ENCODE measurements at places on chromosomes 11 and 22.

GRCh38 chr11:96388891-96389719, 607 bp downstream of the CCDC82 start:
- no peaks in the 10 kb centered on the region for H3K27me3 ChIP-seq
- H3K4me1 ChIP-seq = peaks cover 19% of the 10 kb centered on the region
- no peaks in the 10 kb centered on the region for H3K36me3 ChIP-seq
- H3K27ac ChIP-seq = peak overlapping the region; percentile 90
- DNase-seq = no peak
- H3K4me3 ChIP-seq = peak overlapping the region; percentile 93

- H3K27ac ChIP-seq = no peak overlapping the region
- no peaks in the 10 kb centered on the region for H3K27me3 ChIP-seq
- H3K36me3 ChIP-seq = no peaks in the 10 kb centered on the region
- no peak overlapping the region for H3K4me3 ChIP-seq
- no peaks in the 10 kb centered on the region for H3K4me1 ChIP-seq
Measured at GRCh38 chr11:34680918-34681586, 60.2 kb downstream of the EHF start.

GRCh38 chr22:28873183-28873963, 10.0 kb upstream of the ZNRF3 start:
- H3K27ac ChIP-seq = no peak overlapping the region
- H3K4me1 ChIP-seq = no peaks in the 10 kb centered on the region
- H3K36me3 ChIP-seq = no peaks in the 10 kb centered on the region
- no peak for DNase-seq
- no peaks in the 10 kb centered on the region for H3K27me3 ChIP-seq

- H3K27me3 ChIP-seq = no peaks in the 10 kb centered on the region
- peaks cover 66% of the 10 kb centered on the region for H3K4me1 ChIP-seq
- H3K27ac ChIP-seq = peak overlapping the region; percentile 84
- H3K4me3 ChIP-seq = no peak overlapping the region
- no peak for DNase-seq
- no peaks in the 10 kb centered on the region for H3K36me3 ChIP-seq
Measured at GRCh38 chr11:95093548-95093947, 3.9 kb downstream of the ENDOD1 start.

DNA sequence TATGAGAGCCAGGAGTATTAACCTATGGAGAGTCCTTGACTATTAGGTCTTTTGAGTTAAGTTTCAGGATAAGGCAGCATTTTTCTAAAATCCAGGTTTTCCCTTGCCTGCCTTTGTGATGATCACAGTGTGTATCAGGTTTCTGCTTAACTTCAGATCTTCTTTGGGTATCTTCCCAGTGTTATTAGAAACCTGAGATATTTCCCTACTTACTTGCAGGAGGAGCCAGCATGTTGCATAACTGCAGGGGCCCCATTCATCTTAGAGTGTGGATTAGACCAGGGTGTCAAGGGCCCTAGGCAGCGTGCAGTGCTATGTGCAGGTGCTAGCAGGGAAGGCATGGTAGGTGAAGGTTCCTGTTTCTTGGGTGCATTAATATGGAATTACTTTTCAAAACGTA, 69.5 kb downstream of the ZNRF3 start:
- peaks cover 50% of the 10 kb centered on the region for H3K4me1 ChIP-seq
- H3K27me3 ChIP-seq = no peaks in the 10 kb centered on the region

GRCh38 chr22:20036084-20036482, 15.2 kb downstream of the TANGO2 start:
- H3K27me3 ChIP-seq = no peaks in the 10 kb centered on the region
- H3K4me1 ChIP-seq = peaks cover 20% of the 10 kb centered on the region
- no peak overlapping the region for H3K4me3 ChIP-seq
- no peak overlapping the region for H3K27ac ChIP-seq

GRCh38 chr22:31715147-31715778, 34.7 kb downstream of the PRR14L start:
- H3K27me3 ChIP-seq = no peaks in the 10 kb centered on the region
- DNase-seq = no peak
- H3K4me1 ChIP-seq = no peaks in the 10 kb centered on the region
- H3K4me3 ChIP-seq = no peak overlapping the region

GRCh38 chr22:38569972-38570778, at the start of gene DMC1:
DMC1 (minus strand) TSS chr22:38570183; CDS start chr22:38568256, 1,927 bp downstream.
- H3K36me3 ChIP-seq = no peaks in the 10 kb centered on the region
- H3K4me1 ChIP-seq = peaks cover 10% of the 10 kb centered on the region
- peak within 1 kb of the TSS; percentile 70 for H3K4me3 ChIP-seq
- peak; percentile 89 for DNase-seq

GRCh38 chr11:1034001-1034400, 2.5 kb downstream of the MUC6 start:
- no peaks in the 10 kb centered on the region for H3K4me1 ChIP-seq
- DNase-seq = no peak
- no peak overlapping the region for H3K4me3 ChIP-seq
- H3K27ac ChIP-seq = no peak overlapping the region

DNA sequence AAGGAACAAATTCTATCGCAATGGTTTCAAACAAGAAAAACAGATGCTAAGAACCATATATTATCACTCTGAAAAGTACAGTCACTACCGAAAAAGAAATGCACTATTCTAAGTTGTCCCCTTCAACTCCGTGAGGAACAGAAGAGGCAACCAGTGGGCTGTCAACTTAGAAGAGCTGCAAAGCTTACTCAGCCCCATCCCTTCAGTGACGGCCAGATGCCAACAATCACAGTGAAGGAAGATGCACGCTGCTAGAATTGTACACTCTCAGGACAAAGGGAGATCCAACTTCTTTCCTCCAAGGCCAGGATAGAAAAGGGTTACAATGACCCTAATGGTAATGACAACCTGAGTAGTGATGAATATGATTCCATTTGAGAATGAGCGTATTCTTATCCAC, 38.5 kb upstream of the CHKA start:
- H3K27ac ChIP-seq = no peak overlapping the region
- H3K4me1 ChIP-seq = no peaks in the 10 kb centered on the region
- peaks cover 54% of the 10 kb centered on the region for H3K36me3 ChIP-seq
- H3K4me3 ChIP-seq = no peak overlapping the region

- no peaks in the 10 kb centered on the region for H3K36me3 ChIP-seq
- no peaks in the 10 kb centered on the region for H3K27me3 ChIP-seq
- H3K4me1 ChIP-seq = no peaks in the 10 kb centered on the region
- H3K27ac ChIP-seq = no peak overlapping the region
- no peak overlapping the region for H3K4me3 ChIP-seq
Measured at GRCh38 chr11:83459798-83460197, 173.6 kb upstream of the CCDC90B start.

GRCh38 chr22:46851311-46851710, 88.9 kb downstream of the TBC1D22A start:
- no peak overlapping the region for H3K4me3 ChIP-seq
- DNase-seq = no peak
- H3K36me3 ChIP-seq = no peaks in the 10 kb centered on the region
- H3K27ac ChIP-seq = no peak overlapping the region

- H3K4me1 ChIP-seq = peaks cover 37% of the 10 kb centered on the region
- H3K36me3 ChIP-seq = no peaks in the 10 kb centered on the region
Measured at GRCh38 chr22:33476716-33477115, 418.5 kb upstream of the SYN3 start.

GRCh38 chr11:45774786-45775185, 30.2 kb upstream of the SLC35C1 start:
- no peaks in the 10 kb centered on the region for H3K4me1 ChIP-seq
- H3K27me3 ChIP-seq = no peaks in the 10 kb centered on the region
- DNase-seq = no peak
- H3K36me3 ChIP-seq = no peaks in the 10 kb centered on the region

GRCh38 chr11:8071616-8072581, 9.1 kb upstream of the TUB start:
- peaks cover 15% of the 10 kb centered on the region for H3K4me1 ChIP-seq
- H3K27me3 ChIP-seq = no peaks in the 10 kb centered on the region
- no peaks in the 10 kb centered on the region for H3K36me3 ChIP-seq

DNA sequence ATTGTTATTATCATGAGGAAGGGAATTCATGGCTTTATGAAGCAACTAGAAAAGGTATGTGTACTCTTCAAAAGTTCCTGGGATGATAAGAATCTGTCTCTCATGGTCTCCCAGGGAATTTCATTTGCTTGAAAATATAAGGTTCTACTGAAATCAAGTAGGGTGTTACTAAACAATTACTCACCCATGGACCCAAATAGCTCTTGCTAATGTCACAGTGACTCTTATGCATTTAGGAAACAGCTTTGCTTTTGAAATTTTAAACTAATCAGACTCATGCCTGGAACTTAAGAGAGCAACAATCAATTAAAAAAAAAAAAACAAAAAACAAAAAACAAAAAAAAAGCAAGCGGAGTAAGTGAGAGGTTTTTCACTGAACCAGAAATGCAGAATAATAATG, 1546.3 kb upstream of the TENM4 start:
- H3K27ac ChIP-seq = no peak overlapping the region
- no peaks in the 10 kb centered on the region for H3K4me1 ChIP-seq
- no peaks in the 10 kb centered on the region for H3K27me3 ChIP-seq
- no peaks in the 10 kb centered on the region for H3K36me3 ChIP-seq

DNA sequence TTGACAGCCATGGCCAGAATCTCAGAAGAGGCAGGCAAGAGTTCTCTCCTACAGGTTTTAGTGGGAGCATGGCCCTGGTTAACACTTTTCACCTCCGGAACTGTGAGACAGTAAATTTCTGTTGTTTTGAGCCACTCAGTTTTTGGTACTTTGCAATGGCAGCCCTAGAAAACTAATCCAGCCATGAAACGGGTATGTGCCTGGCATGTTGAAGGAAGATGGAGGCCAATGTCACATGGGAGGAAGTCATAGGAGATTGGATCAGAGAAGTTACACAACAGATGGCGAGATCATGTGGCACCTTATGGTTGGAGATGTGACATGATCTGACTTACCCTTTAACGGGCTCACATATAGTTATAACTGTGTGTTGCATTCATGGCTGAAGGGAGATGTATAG, 63.2 kb upstream of the EED start:
- peaks cover 22% of the 10 kb centered on the region for H3K4me1 ChIP-seq
- DNase-seq = no peak
- no peak overlapping the region for H3K4me3 ChIP-seq
- H3K36me3 ChIP-seq = no peaks in the 10 kb centered on the region

GRCh38 chr11:32451808-32452207, 16.5 kb upstream of the WT1 start:
- H3K36me3 ChIP-seq = no peaks in the 10 kb centered on the region
- no peak overlapping the region for H3K4me3 ChIP-seq
- no peaks in the 10 kb centered on the region for H3K27me3 ChIP-seq
- no peak for DNase-seq
- H3K4me1 ChIP-seq = no peaks in the 10 kb centered on the region
- no peak overlapping the region for H3K27ac ChIP-seq

GRCh38 chr11:31981457-31981856, 109.4 kb upstream of the RCN1 start:
- no peak for DNase-seq
- no peak overlapping the region for H3K27ac ChIP-seq
- H3K4me3 ChIP-seq = no peak overlapping the region

DNA sequence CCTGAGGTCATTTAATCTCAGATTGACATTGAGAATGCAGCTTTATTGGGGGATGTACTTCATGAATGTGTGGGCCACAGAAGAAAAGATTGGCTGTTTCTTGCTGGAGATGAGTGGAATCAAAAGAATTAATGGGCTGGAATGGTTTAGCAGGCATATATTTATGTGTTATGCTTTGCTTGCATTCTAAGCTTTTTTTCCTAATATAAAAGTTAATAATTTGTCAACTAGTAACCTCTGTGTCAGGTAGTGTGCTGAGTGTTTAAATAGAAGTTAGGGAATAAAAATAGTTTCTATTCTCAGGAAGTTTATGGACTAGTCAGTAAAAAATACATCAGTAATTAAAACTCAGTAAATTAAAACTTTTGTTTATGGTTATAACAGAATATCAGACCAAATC, 67.4 kb upstream of the PRODH start:
- no peak for DNase-seq
- peaks cover 12% of the 10 kb centered on the region for H3K27me3 ChIP-seq
- no peaks in the 10 kb centered on the region for H3K4me1 ChIP-seq
- H3K27ac ChIP-seq = no peak overlapping the region
- no peak overlapping the region for H3K4me3 ChIP-seq
- H3K36me3 ChIP-seq = no peaks in the 10 kb centered on the region

DNA sequence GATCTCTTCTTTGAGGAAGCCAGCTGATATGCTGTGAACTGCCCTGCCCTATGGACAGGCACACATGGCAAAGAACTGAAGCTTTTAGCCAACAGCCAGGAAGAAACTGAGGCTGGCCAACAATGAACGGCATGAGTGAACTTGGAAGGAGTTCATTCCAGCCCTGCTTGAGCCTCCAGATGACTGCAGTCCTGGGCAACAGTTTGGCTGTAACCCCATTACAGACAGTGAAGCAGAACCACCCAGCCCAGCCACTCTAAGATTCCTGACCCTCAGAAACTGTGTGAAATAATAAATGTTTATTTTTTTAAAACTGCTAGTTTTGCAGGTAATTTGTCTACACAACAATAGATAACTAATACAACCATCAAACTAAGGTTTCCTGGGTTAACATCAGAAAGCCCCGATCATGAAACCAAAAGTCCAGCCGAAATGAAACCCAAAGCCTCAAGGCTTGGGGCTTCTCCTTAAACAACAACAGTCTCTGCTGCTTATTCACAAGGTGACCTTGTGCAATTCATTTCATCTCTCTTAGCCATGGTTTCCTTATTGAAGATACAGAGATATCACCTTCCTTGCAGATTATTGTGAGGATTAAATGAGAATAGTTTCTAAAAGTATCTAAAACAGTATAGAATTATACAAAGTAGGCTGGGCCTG, 31.4 kb downstream of the PAK1 start:
- no peak overlapping the region for H3K4me3 ChIP-seq
- no peak overlapping the region for H3K27ac ChIP-seq
- no peak for DNase-seq
- no peaks in the 10 kb centered on the region for H3K27me3 ChIP-seq

DNA sequence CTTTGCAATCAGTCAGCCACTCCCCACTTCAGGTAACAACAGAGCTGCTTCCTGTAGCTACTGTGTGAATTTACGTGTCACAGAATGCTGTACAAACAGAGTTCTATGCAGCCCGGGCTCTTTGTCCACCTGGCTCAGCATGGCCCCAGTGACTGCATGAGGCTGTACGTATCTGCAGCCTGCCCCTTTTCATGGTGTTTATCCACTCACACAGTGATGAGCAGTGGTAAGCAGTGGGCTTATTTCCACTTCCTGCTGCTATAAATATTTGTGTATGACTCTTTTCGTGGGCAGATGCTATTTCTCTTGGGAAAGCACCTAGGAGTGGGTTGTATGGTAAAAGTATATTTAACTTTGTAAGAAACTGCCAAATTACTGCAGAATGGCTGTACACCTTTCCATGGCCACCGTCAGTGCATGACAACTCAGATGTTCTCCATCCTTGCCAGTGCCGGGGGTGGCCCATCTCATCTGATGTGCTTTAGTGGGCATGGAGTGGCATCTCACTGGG, 43.3 kb downstream of the MYEOV start:
- no peak overlapping the region for H3K4me3 ChIP-seq
- no peaks in the 10 kb centered on the region for H3K36me3 ChIP-seq
- no peaks in the 10 kb centered on the region for H3K4me1 ChIP-seq
- no peak for DNase-seq
- H3K27ac ChIP-seq = no peak overlapping the region

DNA sequence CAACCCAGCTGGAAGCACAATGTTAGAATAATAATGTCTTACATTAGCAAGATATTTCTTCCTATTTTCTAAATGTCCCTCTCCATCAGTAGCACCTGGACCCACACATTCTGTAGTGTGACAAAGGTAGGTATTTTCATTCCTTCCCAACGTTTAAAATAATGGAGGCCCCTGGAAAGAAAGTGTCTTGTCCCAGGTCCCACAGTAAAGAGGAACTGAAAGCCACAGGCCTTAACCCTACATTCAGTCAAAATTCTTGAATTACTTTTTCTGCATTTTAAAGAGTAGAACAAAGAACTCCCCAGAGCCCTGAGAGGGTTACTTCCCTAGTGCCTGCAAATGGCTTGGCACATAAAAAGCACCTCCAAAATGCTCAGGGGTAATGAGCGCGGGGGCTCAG, 26.3 kb downstream of the OPCML start:
- no peaks in the 10 kb centered on the region for H3K36me3 ChIP-seq
- H3K27me3 ChIP-seq = no peaks in the 10 kb centered on the region
- H3K27ac ChIP-seq = no peak overlapping the region
- no peaks in the 10 kb centered on the region for H3K4me1 ChIP-seq
- no peak overlapping the region for H3K4me3 ChIP-seq
